H1 (cell line): ENCODE measurements at places on chromosomes 6 and 20. TPM values are rescaled to one million over a fixed set of nuclear protein-coding genes. Genes with fewer than 3 reads are reported as not detected.

DNA sequence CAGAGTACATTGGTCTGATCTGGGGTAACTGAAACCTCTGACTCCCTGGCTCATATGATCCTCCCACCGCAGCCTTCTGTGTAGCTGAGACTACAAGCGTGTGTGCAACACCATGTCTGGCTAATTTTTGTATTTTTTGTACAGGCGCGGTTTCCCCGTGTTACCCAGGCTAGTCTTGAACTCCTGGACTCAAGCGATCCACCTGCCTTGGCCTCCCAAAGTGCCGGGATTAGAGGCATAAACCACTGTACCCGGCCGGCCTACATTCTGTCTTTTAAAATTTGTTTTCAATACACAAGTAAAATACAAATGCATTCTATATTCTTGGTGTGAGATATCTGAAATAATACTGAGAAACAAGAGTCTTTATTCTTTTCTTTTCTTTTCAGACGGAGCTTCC, 1.7 kb upstream of the CBFA2T2 start:
- H3K27me3 ChIP-seq = no peaks in the 10 kb centered on the region
- no peak overlapping the region for H3K4me3 ChIP-seq
- DNase-seq = no peak
- H3K36me3 ChIP-seq = no peaks in the 10 kb centered on the region
- H3K27ac ChIP-seq = no peak overlapping the region

DNA sequence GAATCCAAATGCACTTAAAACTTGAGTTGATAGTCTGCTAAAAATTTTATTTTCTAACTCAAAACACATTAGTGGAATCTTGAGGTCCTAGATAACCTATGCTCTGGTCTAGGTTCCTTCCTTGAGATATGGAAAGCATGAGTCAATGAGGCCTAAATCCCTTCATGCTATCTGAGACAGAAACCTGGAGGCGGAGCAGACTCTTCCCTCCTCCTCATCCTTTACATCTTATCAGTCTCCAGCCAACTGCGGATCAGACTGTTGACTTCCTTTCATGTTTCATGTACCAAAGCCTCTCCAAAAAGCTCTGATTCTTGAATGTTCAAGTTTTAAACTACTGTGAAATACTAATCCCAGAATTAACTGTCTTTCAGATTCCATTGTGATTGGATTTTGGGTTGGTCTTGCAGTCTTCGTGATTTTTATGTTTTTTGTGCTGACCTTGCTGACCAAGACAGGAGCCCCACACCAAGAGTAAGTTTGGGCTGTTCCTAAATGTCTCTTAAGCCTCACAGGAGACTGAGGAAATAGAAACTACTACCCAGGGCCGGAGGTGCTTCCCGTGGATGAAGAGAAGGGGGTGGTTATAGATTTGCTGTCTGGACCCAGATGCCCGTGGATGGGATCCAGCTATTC, 29.1 kb downstream of the MRAP2 start:
- no peak overlapping the region for H3K27ac ChIP-seq
- no peak overlapping the region for H3K4me3 ChIP-seq
- DNase-seq = no peak
- peaks cover 13% of the 10 kb centered on the region; the same call in 1 of the 2 replicates for H3K4me1 ChIP-seq

DNA sequence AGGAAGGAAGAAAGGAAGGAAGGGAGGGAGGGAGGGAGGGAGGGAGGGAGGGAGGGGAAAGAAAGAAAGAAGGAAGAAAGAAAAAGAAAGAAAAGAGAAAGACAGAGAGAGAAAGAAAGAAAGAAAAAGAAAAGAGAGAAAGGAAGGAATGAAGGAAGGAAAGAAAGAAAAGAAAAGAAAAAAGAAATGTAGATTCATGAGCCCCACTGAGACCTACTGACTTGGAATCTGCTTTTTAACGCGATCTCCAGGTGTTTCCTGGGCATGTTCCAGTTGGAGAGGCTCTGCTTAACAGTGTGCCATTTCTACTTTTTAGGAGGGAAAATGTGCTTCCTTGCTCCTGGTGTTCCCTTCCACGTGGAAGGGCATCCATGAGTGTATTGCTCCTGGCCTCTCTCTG, 16.4 kb downstream of the DEFB132 start:
- H3K36me3 ChIP-seq = peaks cover 8% of the 10 kb centered on the region
- no peaks in the 10 kb centered on the region for H3K27me3 ChIP-seq
- H3K27ac ChIP-seq = no peak overlapping the region
- no peak overlapping the region for H3K4me3 ChIP-seq

- H3K27ac ChIP-seq = no peak overlapping the region
- H3K4me3 ChIP-seq = no peak overlapping the region
- H3K27me3 ChIP-seq = no peaks in the 10 kb centered on the region
- H3K36me3 ChIP-seq = no peaks in the 10 kb centered on the region
- H3K4me1 ChIP-seq = no peaks in the 10 kb centered on the region
- no peak for DNase-seq
Measured at GRCh38 chr6:11381801-11382513, 149.5 kb upstream of the NEDD9 start.

GRCh38 chr6:156336089-156336488, 441.1 kb upstream of the ARID1B start:
- H3K27me3 ChIP-seq = no peaks in the 10 kb centered on the region
- no peaks in the 10 kb centered on the region for H3K4me1 ChIP-seq
- H3K27ac ChIP-seq = no peak overlapping the region
- no peak for DNase-seq

DNA sequence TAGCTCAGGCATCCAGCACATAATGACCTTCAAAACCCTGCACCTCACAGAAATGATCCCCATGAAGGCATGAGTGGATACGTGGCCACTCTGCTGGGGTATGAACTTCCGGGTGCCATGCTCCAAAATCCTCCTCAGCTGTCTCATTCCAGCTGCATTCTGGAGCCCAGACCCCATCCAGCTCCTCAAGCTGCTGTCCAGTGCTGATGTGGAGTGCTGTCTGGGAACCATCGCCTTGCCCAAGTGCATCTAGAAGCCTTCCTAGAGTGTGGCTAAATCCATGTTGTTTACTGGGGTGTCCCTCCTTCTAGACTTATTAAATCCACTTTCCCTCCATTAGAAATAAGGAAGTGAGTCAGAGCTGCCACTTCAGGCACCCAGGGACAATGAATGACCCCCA, 130.8 kb upstream of the PTPRT start:
- H3K4me3 ChIP-seq = no peak overlapping the region
- H3K36me3 ChIP-seq = no peaks in the 10 kb centered on the region
- DNase-seq = no peak
- H3K4me1 ChIP-seq = no peaks in the 10 kb centered on the region
- no peaks in the 10 kb centered on the region for H3K27me3 ChIP-seq

DNA sequence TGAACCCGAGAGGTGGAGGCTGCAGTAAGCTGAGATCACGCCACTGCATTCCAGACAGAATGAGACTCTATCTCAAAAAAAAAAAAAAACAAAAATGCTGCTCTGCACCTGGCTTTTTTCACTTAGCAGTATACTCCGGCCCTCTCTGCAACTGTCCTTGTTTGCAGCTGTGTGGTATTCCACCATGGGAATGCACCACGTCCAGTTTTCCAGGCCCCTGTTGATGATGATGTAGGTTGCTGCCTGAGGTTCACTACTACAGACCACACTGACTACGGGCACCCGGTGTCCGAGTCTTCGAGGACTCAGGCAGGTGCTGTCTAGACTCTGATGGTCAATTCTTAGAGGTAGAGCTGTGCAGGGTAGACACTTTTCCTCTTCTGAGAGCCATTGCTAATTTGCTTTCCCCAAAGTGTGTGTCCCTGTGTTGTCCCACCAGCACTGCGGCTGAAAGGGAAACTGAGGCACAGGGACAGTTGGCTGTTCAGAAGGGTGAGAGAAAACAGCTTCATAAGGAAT, 56.5 kb downstream of the UBE2V1 start:
- DNase-seq = no peak
- no peak overlapping the region for H3K27ac ChIP-seq
- no peak overlapping the region for H3K4me3 ChIP-seq

- H3K36me3 ChIP-seq = peaks cover 17% of the 10 kb centered on the region
- DNase-seq = no peak
- no peaks in the 10 kb centered on the region for H3K27me3 ChIP-seq
- H3K4me3 ChIP-seq = no peak overlapping the region
- H3K27ac ChIP-seq = no peak overlapping the region
- no peaks in the 10 kb centered on the region for H3K4me1 ChIP-seq
Measured at GRCh38 chr20:33853507-33853813, 42.3 kb downstream of the CHMP4B start.

- no peaks in the 10 kb centered on the region for H3K36me3 ChIP-seq
- H3K27ac ChIP-seq = no peak overlapping the region
- DNase-seq = no peak
- H3K4me1 ChIP-seq = no peaks in the 10 kb centered on the region
- no peak overlapping the region for H3K4me3 ChIP-seq
Measured at GRCh38 chr6:93164781-93165180, 254.6 kb downstream of the EPHA7 start.

DNA sequence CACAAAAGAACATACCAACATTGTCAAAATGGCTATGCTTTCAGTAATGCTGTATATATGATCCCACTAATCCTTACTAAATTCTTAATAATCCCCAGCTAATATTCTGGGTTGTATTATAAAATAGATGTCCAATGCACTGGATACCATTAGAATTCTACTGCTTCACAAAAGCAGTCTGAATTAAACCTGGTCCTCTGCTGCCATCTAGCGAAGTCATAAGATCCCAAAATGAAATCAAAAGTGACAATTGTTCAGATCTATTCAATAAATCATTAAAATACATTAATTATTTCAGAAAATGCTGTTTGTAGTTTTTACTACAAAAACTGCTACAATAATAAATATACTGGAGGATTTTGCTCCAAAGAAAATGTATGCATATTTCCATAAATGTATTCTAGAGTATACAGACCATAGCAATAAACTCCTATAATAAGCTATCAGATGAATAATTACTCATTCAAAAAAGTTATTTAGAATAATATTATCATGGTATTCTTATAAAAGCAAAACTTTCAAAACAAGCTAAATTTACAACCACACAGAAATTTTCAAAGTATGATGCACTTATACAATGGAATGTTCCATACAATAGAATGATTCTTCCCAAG, 92.6 kb downstream of the RNGTT start:
- H3K36me3 ChIP-seq = no peaks in the 10 kb centered on the region
- H3K4me3 ChIP-seq = no peak overlapping the region
- H3K4me1 ChIP-seq = no peaks in the 10 kb centered on the region
- DNase-seq = no peak

DNA sequence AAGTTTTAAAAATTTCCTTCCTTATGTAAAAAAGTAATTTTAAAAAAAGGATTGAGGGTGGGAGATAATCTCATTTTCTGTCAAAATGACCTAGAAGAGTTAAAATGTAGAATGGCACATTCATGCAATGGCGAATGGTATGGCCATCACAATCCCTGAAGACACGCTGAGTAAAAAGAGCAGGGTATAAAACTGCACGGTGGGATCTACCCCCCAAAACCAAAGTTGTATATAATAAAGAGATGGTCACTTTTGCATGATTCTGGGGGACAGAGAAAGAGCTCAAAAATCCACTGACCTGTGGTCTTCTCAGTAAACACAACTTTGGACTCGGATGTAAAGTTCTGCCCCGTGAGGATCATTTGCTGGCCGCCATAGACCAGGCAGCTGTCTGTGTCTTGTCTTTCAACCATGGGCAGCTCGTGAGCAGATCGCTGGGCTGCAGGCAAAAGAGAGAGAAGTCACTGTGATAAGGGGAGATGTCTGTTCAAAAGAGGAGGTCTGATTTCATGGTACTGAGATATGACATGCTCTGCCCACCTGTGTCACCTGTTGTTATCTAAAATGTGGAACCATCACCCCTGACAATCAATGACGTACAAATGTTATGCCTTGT, 88.2 kb downstream of the NFATC2 start:
- H3K4me3 ChIP-seq = no peak overlapping the region
- no peak overlapping the region for H3K27ac ChIP-seq
- H3K27me3 ChIP-seq = no peaks in the 10 kb centered on the region
- no peaks in the 10 kb centered on the region for H3K4me1 ChIP-seq
- DNase-seq = no peak

- H3K4me3 ChIP-seq = peak overlapping the region; percentile 94
- H3K27ac ChIP-seq = no peak overlapping the region
- DNase-seq = no peak
- no peaks in the 10 kb centered on the region for H3K27me3 ChIP-seq
Measured at GRCh38 chr20:58982406-58983114, 1.5 kb downstream of the NELFCD start.

DNA sequence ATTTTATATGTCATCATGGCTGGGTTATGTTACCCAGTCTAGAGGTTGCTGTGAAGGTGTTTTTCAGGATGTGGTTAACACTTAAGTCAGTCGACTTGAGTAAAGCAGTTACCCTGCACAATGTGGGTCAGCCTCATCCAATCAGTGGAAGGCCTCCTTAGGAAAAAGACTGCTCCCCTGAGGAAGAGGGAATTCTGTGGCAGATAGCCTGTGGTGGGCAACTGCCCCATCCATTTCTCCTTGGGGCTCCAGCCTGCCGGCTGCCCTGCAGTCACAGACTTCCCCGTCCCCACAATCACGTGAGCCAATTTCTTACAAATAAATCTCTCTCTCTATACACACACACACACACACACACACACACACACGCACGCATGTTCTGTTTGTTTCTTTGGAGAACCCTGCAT, 34.5 kb upstream of the MPC1 start:
- H3K36me3 ChIP-seq = peaks cover 4% of the 10 kb centered on the region; the same call in 1 of the 2 replicates
- no peak for DNase-seq
- H3K27me3 ChIP-seq = no peaks in the 10 kb centered on the region
- no peak overlapping the region for H3K4me3 ChIP-seq
- no peak overlapping the region for H3K27ac ChIP-seq

DNA sequence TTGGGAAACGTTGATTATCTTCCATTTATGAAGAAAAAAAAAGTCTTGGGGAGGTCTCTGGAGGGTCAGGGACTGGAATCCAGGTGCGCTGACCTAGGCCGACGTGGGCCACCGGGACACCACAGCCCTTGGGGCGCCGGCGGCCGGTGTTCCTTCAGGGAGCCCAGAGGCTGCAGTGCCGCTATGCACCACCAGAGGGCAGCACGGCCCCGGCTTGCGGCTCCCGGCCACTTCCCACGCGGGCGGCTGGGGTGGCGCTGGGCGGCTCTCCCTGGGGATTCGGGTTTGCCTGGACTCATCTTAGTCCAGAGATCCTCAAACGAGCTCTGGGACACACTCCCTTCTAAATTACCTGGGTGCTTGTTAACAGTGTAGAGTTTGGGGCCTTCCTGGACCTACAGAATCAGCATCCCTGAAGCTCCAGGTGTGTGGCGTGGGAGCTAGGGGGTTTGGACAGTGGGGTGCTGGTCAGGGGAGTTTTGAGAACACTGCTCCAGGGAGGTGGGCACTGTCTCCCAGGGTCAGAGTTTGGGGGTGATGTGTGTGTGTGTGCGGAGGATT, 23.0 kb upstream of the GTSF1L start:
- H3K36me3 ChIP-seq = no peaks in the 10 kb centered on the region
- H3K27ac ChIP-seq = no peak overlapping the region
- no peak overlapping the region for H3K4me3 ChIP-seq
- no peaks in the 10 kb centered on the region for H3K27me3 ChIP-seq

GRCh38 chr6:106220485-106220884, 105.1 kb downstream of the ATG5 start:
- H3K4me3 ChIP-seq = no peak overlapping the region
- H3K27me3 ChIP-seq = no peaks in the 10 kb centered on the region
- no peaks in the 10 kb centered on the region for H3K4me1 ChIP-seq
- H3K36me3 ChIP-seq = no peaks in the 10 kb centered on the region
- DNase-seq = no peak
- no peak overlapping the region for H3K27ac ChIP-seq

Gene SLC22A1
- 0.45 and 0.98 TPM in 2 replicates for total RNA-seq

Gene PHACTR3
- total RNA-seq = 0.13 TPM in 1 of 2 replicates, not detected in the other

Gene NKX2-2
- total RNA-seq = not detected in 2 replicates

Gene TUBB1
- not detected in 2 replicates for total RNA-seq

Gene SLC22A7
- not detected in 2 replicates for total RNA-seq

Gene VAPB
- 57.1 and 62.8 TPM in 2 replicates for total RNA-seq
